ENCODE measurements at places on chromosomes 16 and 17.

DNA sequence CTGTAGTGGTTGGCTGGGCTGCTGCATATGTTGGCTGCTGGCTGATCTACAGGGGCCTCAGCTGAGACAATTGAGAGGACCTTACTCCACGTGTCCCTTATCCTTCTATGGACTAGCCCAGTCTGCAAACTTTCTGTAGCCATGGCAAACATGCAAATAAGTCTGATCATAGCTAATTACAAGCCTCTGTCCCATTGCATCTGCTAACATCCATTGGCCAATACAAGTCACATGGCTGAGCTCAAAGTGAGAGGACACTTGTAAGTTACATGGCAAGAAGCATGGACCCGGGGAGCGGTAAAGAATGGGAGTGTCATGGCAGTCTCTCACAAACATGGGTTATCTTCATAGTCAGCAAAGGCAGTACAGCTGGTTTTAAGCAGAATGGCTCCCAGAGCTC is 11.6 kb upstream of the IL4R start:
- no peak for DNase-seq

DNA sequence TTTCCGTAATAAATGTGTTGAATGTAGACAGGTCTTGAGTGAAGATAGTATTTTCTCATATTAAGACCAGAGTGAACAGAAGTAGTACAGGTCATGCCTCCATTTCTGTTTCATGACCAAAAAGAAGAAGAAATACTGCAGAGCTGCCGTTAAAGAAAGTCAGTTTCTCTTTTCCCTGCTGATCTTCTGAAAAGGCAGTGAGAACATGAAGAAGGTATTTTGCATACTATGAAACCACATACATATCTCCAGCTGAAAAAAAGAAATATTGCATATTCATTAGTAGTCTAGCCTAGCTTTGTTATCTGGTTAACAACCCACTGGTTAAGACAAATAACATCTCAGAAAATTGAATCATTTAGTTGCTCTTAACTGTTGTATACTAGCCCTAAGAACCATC is 138.4 kb downstream of the PHKB start:
- no peak for DNase-seq

GRCh38 chr17:81097943-81098308 is 63.0 kb downstream of the BAIAP2 start:
- no peak for DNase-seq

DNA sequence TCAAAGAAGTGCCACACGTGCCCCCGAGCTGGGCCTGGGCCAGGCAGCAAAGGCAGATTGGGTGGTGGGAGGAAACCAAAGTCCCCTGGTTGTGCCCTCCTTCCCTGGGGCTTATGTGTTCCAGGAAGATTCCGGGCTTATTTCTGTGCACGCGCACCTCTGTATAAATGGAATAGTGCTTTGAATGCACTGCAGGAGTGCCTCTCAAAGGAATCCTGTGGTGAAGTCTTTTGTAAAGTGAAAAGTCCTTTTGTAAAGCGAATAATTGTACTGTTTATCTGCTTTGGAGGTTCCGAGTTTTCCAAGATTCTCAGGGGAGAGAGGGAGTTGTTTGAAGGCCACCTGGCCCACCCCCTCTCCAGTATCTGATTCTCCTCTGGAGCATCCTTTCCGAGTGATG is 26.8 kb downstream of the C17orf75 start:
- DNase-seq: no peak

GRCh38 chr16:75086688-75087374 is 29.7 kb downstream of the LDHD start:
- DNase-seq: no peak

GRCh38 chr16:25366078-25366477 is 108.4 kb upstream of the ZKSCAN2 start:
- DNase-seq: no peak

- DNase-seq: no peak
These were observed 18.9 kb downstream of the ARHGAP17 start for GRCh38 chr16:24996301-24996700.

DNA sequence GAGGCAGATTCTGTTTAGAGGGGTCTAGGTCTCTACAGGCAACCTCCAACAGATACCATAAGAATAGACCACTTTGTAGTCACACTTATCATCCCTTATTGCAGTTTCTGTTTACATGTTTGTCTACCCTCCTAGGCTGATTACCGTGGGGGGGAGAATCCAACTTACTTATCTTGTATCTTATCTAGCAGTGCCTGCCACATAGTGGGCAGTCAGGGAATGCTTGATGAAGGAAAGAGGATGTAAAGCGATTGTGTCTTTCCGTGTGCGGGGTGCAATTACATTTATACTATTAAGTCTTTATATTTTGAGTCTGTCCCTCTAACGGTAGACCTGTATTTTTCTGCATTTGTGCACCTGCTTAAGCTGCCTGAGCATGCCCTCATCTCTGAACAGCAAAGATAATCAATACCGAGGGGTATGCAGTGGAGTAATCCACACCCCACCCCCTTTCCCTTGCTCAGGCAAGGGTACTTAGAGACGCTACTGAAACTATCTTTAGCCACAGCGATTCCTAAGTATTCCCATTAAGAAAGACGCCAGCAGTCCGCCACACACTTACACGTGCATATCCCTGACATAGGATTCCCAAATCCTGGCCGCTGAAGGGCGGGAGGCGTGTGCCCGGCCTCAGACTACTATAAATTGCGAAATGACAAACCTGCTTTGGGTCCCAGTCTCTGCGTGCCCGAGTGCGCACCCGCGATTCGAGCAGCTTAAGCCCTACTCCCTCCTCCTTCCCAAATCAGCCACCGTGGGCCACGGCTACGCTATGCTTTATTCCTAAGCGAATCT is 635 bp upstream of the AATF start:
- no peak for DNase-seq

- no peak for DNase-seq
These were observed 239.2 kb downstream of the PRKCA start for GRCh38 chr17:66541461-66542128.

DNA sequence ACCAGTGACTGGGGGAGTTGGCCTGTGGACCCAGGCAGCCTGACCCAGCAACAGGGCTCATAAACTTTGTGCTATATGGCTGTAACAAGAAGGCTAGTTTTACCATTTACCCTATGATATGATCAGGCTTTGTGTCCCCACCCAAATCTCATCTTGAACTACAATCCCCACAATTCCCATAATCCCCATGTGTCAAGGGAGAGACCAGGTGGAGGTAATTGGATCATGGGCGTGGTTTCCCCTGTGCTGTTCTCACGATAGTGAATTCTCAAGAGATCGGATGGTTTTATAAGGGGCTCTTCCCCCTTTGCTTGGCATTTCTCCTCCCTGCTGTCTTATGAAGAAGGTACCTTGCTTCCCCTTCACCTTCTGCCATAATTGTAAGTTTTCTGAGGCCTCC is 111.2 kb upstream of the NLRP1 start:
- DNase-seq: no peak

DNA sequence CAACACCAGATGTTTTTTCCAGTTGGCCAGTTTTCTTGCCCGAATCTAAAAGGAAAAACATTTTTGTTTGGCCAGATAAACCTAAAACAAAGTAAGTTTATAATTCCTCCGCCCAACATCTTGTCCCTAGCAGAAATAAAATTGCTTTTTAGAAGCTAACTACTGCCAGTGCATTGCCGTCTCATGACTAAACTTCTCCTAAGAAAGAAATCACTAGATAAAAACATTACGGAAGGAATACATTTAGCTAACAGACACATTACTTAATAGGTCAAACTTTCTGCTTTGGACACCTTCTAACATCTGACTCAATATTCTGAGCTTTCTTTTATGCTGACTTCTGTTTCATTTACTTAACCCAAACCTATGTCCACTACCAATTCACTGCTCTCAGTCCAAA is 36.2 kb downstream of the FBXL20 start:
- no peak for DNase-seq

DNA sequence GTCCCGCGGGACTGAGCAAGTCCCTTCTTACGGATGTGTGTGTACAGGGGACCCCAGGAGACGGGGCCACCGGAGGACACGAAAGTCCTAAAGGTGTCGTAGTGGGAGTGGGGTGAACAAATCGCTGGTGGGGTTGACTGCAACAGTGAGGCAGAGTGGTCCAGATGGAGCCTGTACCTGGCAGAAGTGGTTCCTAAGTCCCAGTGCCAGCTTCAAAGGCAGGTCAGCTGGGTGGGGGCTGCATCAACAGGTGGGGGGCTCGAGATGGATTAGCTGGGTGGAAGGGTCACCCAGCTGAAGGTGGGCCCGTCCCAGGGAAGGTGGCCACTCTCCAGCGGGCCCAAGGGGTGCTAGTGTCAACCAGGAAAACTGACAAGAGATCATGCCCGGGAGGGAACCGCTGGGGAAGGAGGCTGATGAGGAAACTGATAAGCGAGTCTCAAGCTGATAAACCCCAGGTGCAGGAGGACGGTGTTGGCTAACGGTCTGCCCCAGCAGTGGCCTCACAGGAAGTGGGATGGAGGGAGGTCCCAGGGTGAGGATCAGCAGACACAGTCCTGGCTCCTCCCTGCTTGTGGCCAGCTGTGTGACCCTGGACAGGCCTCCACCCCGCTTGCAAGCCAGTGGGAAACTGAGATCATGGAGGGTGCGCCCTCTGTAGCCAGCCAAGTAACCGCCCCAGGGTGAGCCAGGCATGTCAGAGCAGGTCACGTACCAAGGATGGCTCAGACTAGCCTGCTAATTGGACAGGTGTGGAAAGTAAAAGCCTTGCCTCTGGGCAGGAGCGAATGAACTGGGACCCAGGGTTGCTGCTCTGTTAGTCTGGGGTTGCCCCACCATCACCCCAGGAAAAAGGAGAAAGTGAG is 1.0 kb downstream of the ORAI3 start:
- peak; percentile 87 for DNase-seq

GRCh38 chr17:44338702-44339101 is 6.4 kb upstream of the GRN start:
- DNase-seq: no peak

DNA sequence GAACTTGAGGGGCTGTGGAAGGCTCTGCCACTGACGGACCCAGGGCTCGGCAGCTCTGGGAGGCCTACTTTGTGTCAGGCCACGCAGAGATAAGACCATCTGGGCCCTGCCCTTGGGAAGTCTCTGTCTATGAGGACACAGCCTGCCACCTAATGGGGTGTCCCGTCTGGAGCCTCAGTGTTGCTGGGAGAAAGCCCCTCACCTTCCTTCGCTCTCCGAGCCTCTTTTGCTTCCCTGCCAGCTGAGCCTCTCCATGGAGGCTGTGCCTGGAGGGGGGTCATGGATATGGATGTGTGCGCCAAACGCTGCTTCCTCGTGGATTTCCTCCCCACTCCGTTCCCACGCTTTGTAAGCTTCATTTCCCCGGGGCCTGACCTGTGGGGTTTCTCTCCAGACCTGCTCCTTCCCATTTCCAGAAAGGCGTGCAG is 228.8 kb downstream of the SEC14L1 start:
- no peak for DNase-seq

GRCh38 chr16:26118575-26118974 is 426.8 kb downstream of the HS3ST4 start:
- DNase-seq: no peak

DNA sequence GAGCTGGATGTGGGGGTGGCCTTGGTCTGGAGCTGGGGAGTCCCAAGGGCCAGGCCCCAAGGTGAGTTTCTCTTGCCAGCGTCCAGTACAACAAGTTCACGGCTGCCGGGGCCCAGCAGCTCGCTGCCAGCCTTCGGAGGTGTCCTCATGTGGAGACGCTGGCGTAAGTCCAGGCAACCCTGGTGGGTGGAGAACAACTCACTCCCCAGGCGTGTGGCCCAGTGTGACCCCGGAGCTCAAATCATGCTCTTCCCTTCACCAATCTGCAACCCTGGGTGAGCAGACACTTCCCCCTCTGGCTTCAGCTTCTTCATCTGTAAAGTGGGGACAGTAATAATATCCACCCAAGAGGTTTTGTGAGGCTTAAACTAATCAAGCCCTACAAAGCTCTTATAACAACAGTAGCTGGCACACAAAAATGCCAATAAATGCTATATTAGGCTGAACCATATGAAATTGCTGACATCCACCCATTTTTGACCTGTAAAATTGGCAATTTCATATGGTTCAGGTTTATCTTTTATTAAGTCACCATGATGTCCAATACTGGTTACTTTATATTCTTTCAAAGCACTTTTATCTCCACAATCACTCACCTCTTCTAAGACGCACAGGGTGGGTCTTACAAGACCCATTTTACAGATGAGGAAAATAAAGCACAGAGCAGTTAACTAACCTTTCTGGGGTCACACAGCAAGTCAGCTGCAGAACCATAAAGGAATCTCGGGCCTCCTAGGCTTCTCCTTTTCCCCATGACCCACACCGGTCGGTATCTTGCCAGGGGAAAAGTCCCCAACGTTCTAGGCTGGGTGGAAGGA is 19.7 kb downstream of the DEXI start:
- no peak for DNase-seq

All from SW 1271 (cell line).